ENCODE measurements at places on chromosomes 13 and 19.

DNA sequence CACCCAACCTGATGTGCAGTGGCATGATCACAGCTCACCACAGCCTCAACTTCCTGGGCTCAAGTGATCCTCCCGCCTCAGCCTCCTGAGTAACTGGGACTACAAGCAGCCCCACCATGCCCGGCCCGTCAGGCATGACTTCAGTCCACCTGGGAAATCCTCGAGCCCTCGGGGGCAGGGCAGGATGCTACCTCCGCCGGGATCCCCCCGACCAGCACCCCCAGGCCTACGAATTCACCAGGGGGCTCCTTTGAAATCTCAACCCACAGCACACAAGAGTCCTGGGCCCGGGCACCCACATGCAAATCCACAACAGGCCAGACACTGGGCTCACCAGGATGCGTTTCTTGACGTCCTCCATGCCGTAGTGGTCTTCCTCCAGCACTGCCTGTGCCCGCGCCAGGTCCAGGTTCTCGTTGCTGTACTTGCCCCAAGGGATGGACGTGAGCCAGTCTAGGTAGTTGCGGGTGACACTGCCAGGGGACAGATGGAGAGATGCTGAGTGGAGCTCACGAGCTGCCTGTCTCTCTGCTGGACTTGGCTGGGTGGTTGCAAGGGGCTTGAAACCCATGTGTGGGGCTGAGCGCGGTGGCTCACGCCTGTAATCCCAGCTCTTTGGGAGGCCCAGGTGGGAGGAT, 10.5 kb downstream of the RPL36 start:
- ATAC-seq = no peak

GRCh38 chr13:51058461-51059167, 52.5 kb downstream of the C13orf42 start:
- no peak for ATAC-seq

GRCh38 chr13:85420136-85420535, 379.1 kb downstream of the SLITRK6 start:
- no peak for ATAC-seq

DNA sequence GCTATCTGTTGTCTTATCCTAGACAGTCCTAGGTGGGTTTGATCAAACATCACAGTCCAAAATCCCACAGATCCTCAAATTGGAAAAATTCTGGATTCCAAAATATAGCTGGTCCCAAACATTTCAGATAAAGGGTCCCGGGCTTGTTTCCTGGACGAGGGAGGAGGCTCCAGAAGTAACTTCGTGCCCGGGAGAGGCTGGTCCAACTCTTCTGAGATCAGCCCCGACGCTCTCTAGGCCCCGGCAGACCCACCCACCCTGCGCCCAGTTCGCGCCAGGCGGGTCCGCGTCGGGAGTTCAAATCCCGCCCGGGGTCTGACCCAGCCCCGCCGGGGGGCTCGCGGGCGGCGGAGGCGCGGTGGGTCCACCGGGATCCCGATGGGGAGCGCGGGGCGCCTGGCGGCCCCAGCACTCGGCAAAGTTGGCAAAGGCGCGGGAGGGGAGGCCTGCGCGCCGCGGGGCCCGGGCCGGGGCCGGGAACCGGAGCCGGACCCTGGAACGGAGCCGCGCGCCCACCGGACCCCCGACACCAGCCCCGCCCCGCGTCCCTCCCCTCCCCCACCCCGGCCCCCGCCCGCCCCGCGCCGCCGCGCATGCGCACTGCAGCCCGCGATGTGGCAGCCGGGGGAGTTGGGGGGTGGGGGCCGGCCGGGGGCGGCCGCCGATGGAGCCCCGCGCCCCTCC, 513 bp downstream of the MIER2 start:
- ATAC-seq = peak; percentile 52

- no peak for ATAC-seq
These were observed 54.5 kb downstream of the KL start for GRCh38 chr13:33070713-33071112.

DNA sequence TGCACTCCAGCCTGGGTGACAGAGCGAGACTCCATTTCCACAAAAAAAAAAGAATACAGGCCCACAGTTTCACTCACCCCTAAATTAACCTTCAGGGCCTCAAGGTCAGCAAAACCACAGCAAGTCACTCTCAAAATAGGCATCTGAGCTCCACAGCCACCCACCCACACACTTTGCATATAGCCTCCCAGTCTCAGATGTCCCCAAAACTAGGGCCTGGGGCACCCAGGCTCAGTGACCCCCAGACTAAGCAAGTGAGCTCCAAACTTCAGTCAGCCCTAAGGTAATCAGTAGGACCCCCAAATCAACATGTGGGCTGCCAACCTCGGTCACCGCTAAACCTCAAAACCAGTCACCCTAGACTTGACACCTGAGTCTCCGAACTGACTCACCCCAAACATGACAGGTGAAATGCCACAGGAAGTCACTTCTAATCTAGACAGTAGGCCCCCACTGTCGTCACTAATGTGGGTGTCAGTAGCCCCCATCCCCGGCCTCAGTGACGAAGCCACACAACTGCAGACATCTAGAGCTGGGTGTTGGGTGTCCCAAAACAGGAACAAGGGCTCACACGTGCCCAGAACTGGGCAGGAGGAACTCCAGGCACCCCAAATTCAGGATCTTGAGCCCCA, 13.9 kb downstream of the RABAC1 start:
- no peak for ATAC-seq

GRCh38 chr13:28273919-28274318, 135.6 kb downstream of the PAN3 start:
- no peak for ATAC-seq
